Activated naive CD4-positive, alpha-beta T cell treated with anti-CD3 and anti-CD28 coated beads, Interleukin-2, amount 50 U/mL, for 16 hours (primary cell): ENCODE measurements at places on chromosomes 2 and 18.

DNA sequence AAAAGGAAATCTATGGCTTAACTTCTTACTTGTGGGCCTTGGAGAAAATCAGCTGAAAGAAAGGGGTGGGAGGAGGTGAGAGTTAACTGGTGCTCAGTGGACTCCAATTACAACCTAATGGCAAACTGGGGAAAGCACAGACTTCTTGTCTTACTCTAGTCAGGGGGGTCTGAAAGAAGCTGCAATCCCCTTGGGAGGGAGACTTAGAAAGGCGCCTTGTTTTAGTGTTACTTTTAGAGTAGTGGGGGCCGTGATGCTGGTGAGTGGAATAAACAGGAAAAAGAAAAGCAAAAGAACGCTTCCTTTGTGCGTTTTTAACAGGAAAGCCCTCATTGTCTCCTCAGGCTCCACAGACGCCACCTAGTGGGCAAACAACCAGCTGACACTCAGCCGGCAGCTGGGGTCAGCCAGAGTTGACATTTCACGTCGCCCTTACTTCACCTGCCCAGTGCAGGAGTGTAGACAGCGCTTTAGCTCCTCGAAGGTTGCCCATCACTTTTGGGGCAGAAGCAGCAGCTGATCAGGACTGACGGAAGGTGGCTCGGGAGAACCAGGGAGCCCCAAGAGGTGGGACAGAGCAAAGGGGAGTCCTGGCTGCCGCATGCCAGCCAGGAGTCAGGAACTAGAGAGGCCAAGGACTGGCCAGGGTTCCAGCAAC is 55.9 kb upstream of the GORASP2 start:
- peak; percentile 75 for DNase-seq

DNA sequence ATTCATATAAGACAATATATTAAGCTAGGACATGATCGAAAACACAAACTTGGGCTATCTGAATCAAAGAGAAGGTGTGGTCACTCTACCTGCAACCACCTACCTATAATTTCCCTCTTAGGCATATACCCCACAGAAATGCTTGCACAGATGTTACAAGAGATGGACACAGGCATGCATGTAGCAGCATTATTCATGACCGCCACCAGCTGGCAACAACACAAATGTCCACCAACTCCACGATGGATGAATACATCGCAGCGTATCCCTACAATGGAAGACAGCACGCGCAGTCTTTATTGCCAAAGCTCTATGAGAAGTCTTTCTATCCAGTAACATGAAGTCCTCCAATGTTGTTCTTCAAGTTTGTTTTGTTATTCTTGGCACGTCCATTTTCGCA is 90.8 kb downstream of the ARL4C start:
- DNase-seq, result no peak

- no peak for DNase-seq
Observed at GRCh38 chr2:15579641-15580040, 12.0 kb upstream of the DDX1 start.

- DNase-seq, result no peak
Observed at GRCh38 chr2:192277494-192278109, 82.9 kb upstream of the TMEFF2 start.

- DNase-seq, result no peak
Observed at GRCh38 chr18:72086421-72086820, 457.7 kb downstream of the CBLN2 start.

DNA sequence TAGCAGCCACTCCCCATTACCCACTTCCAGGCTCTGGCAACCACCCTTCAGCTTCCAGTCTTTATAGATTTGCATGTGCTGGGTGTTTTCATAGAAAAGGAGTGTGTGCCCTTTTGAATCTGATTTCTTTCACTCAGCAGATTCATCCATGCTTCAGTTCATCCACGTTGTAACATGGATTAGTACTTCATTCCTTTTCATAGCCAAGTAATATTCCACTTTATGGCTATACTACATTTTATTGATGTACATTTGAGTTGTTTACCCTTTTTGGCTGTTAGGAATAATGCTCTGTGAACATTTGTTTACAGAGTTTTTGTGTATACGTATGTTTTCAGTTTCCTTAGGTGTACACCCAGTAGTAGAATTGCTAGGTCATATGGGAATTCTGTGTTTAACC is 205.5 kb upstream of the RAB12 start:
- no peak for DNase-seq

- DNase-seq, result no peak
Observed at GRCh38 chr18:68263481-68263880, 451.4 kb downstream of the TMX3 start.
